CD4-positive, alpha-beta T cell treated with Interferon alpha-2 for 1 hour (primary cell): ENCODE measurements at places on chromosomes 6 and 20.

DNA sequence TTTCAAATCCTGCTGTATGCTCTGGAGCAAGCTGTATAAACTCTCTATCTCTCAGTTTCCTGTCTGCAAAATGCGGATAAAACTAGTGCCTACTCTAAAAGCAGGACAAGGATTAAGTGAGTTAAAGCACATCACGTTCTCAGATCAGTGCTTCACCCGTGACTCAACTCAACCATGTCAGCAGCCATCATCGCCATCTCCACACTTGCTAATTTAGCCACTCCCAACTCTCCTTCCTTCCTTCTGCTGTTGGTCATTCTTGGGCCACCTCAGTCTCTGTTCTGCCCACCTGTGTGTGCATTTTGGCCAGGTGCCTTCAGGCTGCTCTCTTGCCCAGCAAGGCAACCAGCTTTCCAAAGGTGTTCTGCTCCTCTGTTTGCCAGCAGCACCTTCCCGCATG is 260.0 kb upstream of the CDYL start:
- no peak for DNase-seq

DNA sequence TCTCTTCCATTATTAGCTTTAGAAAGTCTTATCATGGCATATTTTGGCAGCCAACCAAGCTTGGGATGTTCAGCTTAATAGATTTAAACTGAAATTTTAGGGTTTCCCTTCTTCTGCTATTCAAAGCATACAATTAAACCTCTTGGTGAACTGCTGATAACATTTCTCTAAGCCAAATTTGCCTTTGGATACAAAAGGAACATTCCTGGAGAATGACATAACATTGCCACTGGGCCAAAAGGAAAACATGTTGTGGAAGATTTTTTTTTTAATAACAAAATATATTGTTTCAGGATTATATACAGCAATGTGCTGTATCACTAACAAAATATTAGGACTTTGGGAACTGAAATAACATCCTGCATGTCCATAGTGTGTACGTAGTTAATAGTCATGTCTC is 215.1 kb upstream of the TBX18 start:
- no peak for DNase-seq

DNA sequence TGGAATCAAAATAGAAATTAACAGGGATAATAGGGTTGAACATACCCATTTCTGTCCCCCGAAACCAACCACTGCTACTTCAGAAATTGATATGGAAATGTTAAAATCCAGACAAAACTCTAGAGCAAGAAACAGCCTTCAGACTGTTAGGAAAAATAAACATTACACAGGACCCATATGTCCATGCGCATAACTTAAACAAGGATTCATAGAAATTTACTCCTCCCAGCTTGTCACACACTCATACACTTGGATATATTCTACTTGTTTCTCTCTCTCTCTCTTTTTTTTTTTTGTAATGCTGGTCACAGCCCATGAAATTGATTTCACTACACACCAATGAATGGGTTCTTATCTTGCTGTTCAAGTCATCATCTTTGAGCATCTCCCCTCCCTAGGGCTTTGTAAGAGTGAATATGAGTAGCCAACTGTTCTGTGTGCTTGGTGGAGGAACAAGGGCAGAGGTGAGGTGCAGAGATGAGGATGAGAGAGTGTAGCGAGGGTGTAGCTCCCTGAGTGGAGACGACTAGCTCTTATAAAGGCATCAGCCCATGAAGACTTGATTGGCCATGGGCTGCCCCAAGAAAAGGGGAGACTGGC is 61.8 kb upstream of the MLN start:
- DNase-seq = no peak

DNA sequence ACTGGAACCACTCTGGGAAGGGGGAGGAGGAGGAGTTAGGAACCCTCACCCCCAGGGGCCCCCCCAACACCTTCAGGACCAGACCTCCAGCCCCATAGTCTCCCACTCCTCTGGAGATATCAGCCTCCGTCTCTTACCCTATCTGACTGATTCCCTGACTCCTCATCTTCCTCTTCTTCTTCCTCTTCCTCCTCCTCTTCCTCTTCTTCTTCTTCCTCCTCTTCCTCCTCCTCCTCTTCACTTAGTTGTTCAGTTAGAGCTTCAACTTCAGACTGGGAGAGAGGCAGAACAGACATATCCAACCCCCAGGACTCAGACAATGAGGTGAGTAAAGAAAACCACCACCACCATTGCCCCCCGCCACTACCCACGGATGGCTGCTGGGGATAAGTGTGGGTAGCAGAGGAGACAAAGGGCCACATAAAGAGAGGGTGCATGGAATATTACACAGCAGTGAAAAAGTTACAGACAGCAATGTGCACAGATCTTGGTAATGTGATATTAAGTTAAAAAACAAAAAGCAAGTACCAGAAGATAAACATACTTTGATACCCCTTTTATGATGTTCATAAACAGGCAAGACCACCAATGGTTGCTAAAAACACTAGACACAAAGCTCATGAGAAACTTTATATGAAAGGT is 8.0 kb downstream of the EHMT2 start:
- DNase-seq = no peak

DNA sequence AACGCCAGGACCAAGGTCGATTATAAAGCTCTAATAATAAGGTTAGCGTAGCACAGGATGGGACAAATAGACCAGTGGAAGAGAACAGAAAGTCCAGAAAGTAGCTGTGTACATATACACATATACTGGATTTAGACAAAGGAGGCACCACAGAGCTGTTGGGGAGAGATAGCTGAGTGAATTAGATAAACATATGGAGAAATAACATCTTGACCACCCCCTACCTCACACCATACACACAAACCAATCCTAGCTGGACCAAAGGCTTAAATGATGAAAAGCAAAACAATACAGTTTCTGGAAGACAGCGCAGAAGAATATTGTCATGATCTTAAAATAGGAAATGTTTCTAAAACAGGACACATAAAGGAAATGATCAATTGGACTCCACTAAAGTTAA is 112.9 kb downstream of the PXDC1 start:
- no peak for DNase-seq

GRCh38 chr20:38034108-38034649 is 633 bp downstream of the RPRD1B start:
- DNase-seq = no peak

DNA sequence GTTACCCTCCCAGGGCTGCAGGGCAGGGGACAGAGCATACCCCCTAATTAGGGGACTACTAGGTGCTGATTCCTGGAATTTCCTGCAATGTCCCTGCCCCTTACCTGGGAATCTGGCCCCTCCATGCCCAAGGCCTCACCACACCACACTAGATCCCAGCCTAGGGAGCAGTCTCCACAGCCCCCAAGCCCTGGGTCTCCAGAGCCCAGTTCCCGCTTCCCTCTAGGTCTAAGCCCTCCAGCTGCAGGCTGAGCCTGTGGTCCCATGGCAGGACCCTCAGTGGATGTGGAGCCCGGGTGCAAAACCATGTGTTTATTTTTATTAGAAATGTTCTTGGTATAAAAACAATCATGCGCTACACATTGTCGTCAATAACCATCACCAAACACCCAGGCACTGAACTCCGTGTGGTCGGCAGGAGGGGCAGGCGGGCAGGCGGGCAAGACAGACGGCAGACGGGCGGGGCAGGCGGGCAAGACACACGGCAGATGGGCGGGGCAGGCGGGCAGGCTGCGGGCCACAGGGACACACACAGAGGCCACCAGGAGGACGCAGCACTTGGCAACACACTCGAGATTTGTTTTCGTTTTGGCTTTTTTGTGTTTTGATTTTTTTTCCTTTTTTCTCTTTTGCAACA is 124.2 kb downstream of the GRM4 start:
- DNase-seq = no peak

DNA sequence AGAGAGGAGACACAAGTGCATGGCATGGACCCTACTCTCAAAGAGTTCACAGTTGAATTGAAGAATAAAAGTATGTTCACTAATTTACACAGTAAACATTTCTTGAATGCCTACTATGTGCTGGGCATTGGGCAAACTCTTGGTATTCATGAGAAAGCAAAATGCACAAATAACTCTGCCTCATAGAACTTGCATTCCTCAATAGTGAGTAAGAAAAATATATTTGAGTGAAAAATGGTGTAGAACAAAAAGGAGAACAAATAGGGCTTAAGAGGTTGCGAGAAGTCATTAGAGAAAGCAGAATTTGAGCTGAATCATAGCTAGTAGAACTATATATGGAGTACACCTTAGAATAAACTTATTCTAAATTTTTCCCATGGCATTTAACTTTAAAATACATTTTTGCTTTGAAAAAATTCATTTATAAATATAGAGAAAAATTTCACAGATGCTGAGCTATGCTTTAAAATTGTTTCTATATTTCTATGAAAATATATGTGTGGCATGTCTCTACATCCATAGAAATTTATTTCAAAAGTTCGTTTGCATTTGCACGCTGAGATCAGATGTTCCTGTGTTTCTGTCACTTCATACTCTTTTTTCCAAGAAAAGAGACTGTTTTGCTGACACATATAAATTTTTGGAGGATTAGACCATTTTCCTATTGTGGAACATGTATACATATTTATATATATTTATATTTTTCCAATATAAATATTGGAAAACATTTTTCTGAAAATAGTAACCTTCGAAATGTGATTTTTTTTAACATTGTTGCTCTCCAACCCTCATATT is 236.1 kb downstream of the KCNQ5 start:
- DNase-seq = no peak

DNA sequence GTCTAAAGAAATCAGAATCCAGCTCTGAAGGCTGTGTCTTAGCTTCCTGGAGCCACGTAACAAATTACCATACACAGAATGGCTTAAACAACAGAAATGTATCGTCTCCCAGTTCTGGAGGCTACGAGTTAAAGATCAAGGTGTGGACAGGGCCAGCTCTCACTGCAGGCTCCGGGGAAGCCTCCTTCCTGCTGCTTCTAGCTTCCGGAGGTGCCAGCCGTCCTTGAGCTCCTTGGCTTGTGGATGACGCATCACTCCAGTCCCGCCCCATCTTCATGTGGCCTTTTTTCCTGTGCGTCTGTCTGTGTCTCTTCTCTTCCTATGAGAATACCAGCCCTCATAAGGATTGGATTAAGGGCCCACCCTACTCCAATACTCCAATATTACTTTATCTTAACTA is 319.1 kb upstream of the QKI start:
- DNase-seq = no peak

GRCh38 chr6:105628156-105628860 is 225.4 kb upstream of the PREP start:
- DNase-seq = no peak

DNA sequence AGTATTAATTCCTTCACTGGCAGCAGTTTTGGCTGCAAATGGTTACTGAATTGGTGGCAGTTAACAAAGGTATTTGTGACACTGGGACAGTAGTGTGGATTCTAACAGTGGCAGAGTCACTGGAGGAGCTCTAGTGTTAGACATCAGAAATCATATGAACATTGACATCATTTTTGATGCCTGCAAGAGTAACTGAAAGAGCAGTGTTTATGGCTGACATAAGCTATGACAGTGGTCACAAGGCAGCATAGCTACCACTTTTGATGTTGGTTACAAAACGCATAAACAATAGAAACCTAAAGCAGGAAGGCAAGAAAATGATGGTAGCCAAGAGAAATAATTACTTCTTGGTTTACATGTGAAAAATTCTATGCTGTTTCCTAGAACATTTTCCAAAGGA is 326.7 kb upstream of the MAN1A1 start:
- no peak for DNase-seq

DNA sequence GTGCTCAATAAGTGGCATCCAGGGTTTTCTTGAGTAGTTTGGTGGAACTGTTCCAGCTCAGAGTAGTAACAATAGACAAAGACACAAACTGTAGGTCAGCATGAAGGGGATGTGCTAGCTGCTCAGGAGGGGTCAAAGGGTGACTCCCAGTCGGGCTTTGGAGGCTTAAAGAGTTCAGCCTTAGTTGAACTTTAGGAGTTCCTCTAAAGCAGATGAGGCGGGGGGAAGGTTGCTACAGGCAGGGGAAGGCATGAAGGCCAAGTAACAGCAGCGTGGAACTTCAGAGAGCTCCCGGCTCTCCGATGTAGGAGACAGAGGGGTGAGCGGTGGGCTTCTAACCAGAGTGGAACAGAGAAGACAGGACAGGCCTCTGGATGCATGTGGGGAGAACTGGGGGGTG is 115.5 kb upstream of the CD93 start:
- no peak for DNase-seq

- no peak for DNase-seq
Observed at GRCh38 chr6:90086517-90086916, 192.2 kb downstream of the GJA10 start.

DNA sequence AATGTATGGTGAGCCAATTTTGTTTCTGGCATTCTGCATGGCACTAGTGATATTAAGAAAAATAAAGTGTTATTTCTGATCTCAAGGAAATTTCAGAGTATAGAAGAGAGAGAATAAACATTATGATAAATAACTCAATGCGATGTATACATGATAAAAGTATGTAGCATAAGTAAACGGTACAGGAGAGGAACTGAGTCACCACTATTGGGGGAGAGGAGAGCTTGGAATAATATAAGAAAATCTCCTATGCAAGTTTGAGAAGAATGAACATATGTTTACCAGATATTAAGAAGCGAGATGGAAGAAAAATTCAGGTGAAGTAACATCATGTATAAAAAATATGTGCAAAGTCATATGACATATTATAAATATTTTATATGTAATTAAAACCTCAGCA is 1230.3 kb upstream of the CITED2 start:
- no peak for DNase-seq
